ENCODE measurements at places on chromosomes 5 and 9.

GRCh38 chr9:136311051-136312008 is 7.4 kb upstream of the CCDC187 start:
- DNase-seq: no peak

- DNase-seq: no peak
These were observed 87.7 kb downstream of the GALNT10 start for GRCh38 chr5:154278186-154278585.

DNA sequence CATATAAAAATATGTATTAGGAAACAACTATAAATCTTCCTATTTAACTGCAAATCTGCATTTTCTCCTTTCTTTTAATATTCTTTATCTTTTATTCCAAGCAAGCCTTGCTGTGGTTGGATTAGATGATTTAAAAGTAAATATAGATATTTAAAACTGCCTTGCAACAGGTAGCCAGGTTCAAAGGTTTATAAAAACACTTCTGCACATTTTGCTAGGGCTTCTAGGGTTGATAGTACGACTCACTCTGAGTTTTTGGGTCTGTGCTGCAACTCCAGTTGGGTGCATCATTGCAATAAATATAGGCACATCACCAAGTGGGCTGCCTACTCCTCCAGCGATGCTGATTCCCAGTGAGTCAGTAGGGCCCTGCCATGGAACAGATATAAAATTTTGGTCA is 167.7 kb downstream of the MPDZ start:
- no peak for DNase-seq

GRCh38 chr9:19231126-19231903 is 822 bp downstream of the DENND4C start:
- DNase-seq: peak; percentile 14

DNA sequence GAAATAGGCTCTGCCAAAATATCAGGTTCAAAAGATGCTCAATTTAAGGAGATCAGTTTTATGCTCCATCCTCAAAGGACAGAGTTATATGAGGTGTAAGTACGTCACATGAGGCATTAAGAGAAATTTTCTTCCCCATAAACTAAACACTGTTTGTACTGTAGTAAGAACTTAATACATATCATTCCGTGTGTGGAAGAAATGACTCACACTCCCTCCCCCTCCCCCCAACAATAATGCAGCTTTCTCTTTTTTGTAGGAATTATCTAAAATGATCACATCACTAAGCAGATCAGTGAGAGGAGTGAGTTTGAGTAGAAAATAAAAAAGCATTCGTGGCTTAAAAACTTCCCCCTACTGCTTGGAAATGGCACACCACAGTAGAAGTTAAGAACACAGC is 2.2 kb downstream of the CDH12 start:
- DNase-seq: no peak
